ENCODE measurements at places on chromosomes 12 and 14. TPM values are rescaled to one million over a fixed set of nuclear protein-coding genes. Genes with fewer than 3 reads are reported as not detected.

Gene CNTN1
- 0.07 TPM for total RNA-seq

Gene ANKRD33
- total RNA-seq: 0.95 TPM

Gene ENDOU
- not detected for total RNA-seq

Gene BCL11B
- 0.07 TPM for total RNA-seq

Data from endothelial cell of umbilical vein (primary cell).